ENCODE measurements at places on chromosomes 12 and 14.

DNA sequence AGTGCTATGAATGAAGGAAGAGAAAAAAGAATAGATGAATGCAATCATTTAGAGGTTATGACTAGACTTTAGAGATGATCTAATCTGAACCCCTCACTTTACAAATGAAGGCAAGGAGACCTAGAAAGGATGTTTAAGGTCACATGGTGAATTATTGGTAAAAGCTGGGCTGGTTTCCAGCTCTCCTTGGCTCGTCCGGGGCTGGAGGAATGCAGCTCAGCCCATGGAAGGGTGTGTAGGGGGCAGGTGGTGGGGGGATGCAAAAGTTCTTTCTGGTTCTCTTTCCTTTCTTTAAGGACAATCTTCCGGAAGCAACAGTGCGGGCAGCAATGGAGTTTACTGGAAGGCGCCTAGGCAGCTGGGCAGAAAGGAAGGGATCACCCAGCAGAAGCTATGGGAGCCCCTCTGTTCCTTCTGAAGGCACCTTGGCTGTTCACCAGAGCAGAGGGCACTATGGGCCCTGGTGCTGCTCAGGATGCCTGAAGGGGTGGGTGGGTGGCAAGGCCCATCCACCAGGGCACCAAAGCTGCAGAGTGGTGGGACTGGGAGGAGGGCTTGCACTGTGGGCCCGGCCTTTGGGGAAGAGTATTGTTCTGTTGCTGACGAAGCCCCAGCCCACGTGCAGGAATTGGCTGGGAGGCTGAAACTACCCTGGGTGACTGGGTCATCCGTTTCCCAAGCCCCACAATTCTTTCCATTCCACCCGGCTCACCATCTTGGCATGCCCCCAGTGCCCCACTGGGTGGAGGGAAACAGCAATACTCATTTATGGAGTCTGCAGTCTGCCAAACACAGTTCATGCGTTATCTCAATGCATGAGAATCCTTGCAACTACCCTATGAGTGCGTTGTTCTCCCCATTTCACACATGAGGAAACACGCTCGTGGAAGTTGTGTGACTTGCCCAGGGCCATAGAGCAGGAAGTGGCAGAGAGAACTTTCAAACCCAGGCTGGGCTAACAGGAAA, 78.2 kb downstream of the IRF2BPL start:
- DNase-seq, result no peak

DNA sequence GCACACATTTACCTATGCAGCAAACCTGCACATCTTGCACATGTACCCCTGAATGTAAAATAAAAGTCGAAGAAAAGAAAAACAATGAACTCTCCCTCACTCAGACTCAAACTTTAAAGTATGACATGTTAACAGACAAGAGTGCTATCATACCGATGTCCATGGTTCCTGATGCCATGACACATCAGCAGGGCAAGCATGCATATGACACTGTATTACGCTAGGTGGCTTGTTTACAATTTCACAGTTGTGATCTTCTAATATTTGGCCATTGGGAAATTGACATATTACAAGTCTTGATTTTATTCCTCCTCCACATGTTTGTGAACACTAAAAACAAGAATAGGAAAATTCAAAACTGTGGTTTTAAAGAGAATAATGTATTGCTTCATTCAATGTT, 126.6 kb downstream of the ADAMTS20 start:
- no peak for DNase-seq

DNA sequence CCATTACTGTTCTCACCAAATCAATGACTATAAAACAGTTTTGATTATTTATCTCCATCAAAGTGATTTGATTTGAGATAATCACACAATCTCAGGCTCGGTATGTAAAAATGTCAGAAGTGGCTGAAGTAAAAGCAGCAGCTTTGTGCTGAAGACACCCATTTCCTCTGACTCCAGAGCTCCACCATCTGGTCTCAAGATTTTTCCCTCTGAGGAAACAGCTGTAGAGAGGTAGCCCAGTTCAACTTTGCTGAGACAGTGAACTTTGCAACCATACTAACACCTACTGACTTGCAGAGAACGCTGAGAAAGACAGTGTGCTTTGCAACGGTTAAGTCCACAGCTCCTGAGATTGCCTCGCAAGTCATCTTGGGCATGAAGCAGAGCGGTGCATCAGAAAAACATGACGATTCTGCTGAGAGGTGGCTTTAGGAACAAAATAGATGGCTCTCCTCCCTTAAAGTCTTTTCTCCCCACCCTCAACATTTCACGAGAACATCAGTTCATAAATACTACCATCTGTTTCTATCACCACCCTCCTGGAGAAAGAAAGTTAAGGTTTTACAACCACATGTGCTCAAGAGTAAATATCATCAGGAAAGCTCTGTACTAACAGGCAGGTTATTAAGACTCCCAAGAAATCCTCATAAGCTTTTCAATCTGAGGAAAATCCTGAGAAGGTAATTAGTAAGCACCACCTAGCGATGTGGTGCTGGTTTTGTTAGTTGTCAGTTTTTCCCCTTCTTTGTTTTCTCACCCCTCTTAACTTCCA, 34.8 kb downstream of the HIGD1C start:
- no peak for DNase-seq

- DNase-seq, result no peak
These were observed 373.0 kb downstream of the ALG10 start for GRCh38 chr12:34395056-34396005.

DNA sequence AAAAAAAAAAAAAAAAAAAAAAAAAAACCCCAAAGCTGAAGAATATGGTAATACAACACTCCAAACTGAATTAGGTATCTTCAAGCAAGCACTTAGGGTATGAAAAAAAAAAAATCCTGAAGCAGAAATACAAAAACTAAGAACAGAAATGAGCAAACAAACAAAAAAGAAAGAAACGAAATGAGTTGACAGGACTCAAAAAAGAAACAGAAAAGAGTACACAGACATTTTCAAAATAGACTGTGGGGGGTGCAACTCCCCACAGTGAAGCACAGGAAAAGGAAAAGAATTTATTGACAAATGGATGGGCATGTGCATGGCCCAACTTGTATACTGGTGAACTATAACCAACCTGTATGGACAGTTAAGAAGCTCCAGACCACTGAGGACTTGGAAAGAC, 24.6 kb downstream of the RPS6KA5 start:
- no peak for DNase-seq

- DNase-seq, result no peak
These were observed 85.1 kb upstream of the ARHGAP5 start for GRCh38 chr14:31992011-31992447.

- no peak for DNase-seq
These were observed 10.6 kb upstream of the PYGL start for GRCh38 chr14:50954811-50955372.

GRCh38 chr12:108649669-108650068, 16.0 kb upstream of the SELPLG start:
- no peak for DNase-seq

- no peak for DNase-seq
These were observed 193.1 kb downstream of the LRFN5 start for GRCh38 chr14:41799817-41800216.

GRCh38 chr14:92430686-92431085, 82.9 kb upstream of the RIN3 start:
- DNase-seq, result no peak

DNA sequence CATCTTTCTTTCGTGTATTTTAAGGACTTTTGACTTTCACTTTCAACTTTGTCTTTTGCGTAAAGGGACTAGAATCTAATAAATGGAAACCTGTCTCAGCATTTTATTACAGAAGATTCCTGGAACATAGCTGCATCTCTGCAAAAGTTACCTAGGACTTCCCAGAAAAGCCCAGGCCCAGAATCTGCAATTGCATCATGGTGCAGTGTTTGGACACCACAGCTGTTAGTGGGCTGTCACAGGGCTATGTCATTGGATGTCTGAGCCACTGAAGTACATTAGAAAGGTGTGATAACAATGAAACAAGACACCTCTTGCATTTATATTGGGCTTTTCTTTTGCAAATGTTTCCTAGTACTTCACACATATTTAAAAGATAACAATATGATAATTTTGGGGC, 199.9 kb upstream of the IGF1 start:
- DNase-seq, result no peak

- DNase-seq, result no peak
These were observed 51.1 kb upstream of the HIF1A start for GRCh38 chr14:61644175-61644574.

DNA sequence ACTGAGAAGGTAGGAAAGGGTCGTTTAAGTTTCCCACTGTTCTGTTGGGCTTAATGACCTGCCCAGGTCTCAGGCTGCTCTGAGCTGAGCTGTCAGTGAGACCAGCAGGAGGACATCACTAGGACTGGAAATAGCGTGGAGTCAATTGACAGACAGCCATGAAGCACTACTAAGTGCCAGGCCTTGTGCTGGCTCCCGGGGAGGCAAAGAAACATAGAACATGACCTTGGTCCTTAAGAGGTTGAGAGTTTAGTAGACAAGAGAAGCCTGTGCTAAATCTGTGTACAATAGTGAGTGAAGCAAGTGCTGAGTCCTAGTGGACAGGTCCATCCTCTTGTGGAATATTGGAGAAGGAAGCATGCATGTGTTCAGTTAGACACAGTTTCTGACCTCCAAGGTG, 239.2 kb downstream of the CACNA1C start:
- no peak for DNase-seq

DNA sequence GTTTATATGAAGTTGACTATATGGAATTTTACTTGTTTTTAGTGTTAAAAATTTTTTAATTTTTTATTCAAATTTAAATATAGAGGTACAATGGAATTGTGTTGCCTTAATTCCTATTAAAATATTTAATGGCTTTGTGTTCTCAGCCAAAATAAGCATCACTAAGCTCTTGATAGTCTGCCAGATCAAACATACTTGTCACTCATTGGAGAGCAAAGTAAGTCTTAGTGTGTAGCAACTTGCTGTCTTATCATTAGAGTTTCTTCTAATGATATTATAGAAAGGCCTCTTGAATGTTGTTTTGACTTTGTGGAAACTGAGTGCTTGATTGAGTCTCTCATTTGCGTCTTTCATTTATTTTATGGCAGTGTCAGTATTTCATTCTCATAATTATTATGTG, 10.7 kb downstream of the SFSWAP start:
- DNase-seq, result no peak

DNA sequence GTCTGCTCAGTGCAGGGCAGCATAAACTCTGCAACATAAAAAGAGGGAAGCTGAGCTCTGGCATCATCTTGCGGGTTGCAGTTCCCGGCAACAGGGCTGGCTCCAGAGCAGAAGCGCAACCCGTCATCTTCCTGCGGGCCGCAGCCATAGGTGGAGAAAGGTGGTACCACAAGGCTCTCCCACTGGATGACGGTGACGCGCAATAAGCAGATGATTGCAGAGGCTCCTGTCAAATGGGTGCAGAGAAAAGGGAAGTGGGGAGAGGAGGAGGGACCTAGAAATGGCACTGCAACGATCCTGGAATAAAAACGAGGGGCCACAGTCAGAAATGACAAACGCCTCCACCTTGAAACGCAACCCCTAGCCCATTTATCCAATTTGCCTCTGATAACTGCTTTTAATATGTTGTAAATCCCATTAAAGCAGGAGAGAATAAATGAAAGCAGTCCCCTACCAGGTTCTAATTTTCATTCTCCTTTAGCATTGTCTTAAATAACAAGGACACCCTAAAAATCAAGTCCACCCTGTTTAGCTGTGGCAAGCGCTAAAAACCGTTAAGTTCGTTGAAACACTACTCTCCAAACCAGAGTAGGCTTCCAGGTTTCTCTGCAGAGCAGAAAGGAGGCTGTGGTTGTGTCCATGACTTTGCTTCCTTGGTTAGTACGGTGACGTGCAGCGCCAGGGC, 30.9 kb upstream of the TUBA1C start:
- DNase-seq, result peak; percentile 19

- no peak for DNase-seq
These were observed 56.5 kb upstream of the C14orf180 start for GRCh38 chr14:104522926-104523545.

- DNase-seq, result no peak
These were observed 72.9 kb upstream of the BTG1 start for GRCh38 chr12:92218394-92219077.

All from stimulated activated CD4-positive, alpha-beta T cell treated with anti-CD3 and anti-CD28 coated beads, Interleukin-15, amount 100 ng/mL, for 48 hours (primary cell).